CD4-positive, alpha-beta T cell (primary cell): ENCODE measurements at places on chromosomes 16 and 17.

- peaks cover 43% of the 10 kb centered on the region for H3K27me3 ChIP-seq
- no peaks in the 10 kb centered on the region for H3K36me3 ChIP-seq
- peaks cover 11% of the 10 kb centered on the region for H3K4me1 ChIP-seq
- H3K27ac ChIP-seq: no peak overlapping the region
- DNase-seq: no peak
- H3K4me3 ChIP-seq: peak overlapping the region; percentile 2
Measured at GRCh38 chr17:21376759-21377690, 868 bp downstream of the KCNJ12 start.

DNA sequence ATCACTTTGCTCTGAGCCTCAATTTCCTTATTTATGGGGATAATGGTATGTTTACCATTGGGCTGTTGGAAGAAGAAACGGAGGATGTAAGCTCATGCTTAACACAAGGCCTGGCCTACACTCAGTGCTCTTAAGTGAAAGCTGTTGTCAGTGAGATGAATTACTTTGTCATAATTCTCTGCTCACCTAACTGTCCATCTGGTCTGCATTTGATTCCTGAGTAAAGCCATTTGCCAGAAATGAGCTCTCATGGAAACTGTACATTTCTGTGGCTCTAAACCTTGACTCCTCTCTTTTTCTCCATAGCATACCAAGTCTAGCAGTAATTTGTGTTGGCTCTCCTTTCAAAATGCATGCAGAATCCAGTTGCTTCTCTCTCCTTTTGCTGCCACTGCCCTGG is 445.7 kb downstream of the UTP18 start:
- DNase-seq: no peak
- no peak overlapping the region for H3K4me3 ChIP-seq
- peaks cover 3% of the 10 kb centered on the region for H3K27me3 ChIP-seq
- no peaks in the 10 kb centered on the region for H3K4me1 ChIP-seq
- H3K36me3 ChIP-seq: no peaks in the 10 kb centered on the region

DNA sequence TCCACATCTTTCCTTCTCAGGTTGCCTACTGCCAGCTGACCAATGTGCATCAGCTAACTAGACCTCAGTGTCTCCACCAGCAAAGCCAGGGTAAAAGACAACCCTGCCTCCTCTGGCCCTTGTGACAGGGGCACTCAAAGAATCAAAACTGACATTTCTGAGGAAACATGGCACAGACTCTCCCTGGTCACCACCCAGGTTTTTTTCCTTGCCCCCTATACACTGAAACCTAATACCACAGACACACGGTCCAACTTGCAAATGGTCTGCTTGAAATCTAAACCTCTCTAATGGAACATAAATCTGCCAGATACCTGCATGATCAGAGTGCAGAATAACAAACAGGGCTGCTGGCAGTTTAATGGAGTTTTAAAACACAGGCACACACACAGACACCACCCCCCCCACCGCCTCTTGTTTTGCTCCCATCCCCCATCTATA is 19.5 kb upstream of the CORO6 start:
- no peak for DNase-seq
- H3K27ac ChIP-seq: no peak overlapping the region
- no peaks in the 10 kb centered on the region for H3K27me3 ChIP-seq

DNA sequence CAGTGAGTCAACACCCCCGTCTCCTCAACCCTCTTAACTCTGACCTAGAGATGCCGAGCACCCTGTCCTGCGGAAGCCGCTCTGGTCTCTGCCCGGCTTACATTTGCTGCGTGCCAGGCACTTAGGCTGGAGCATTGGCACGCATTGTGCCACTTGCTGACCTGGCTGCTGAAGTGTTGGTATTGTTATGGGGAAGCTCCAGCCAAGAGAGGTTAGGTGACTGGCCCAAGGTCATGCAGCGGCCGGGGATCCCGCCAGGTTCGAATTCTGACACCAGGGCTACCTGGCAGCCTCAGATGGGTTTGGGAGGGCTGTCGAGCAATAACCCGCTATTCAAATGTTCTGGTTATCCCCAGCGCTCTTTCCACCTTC is 5.0 kb upstream of the HSD17B1 start:
- H3K4me3 ChIP-seq: no peak overlapping the region
- no peak overlapping the region for H3K27ac ChIP-seq
- peaks cover 6% of the 10 kb centered on the region for H3K36me3 ChIP-seq
- peaks cover 20% of the 10 kb centered on the region for H3K4me1 ChIP-seq

DNA sequence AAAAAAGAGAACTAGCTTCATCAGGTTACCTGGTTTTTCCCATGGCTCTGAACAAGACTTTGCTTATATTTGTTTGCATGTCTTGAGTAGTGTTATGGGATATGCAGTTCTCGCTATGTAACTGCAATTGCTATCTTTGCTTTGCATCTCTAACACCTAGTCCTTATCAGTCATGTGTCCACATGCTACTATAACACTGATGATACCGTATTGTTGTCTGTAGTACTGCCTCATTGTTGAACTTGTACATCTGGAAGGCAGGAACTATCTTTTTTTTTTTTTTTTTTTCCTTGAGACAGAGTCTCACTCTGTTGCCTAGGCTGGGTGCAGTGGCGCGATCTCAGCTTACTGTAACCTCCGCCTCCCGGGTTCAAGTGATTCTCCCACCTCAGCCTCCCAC is 2.5 kb downstream of the PSME3 start:
- no peaks in the 10 kb centered on the region for H3K27me3 ChIP-seq
- H3K36me3 ChIP-seq: peaks cover 52% of the 10 kb centered on the region
- no peak overlapping the region for H3K27ac ChIP-seq
- H3K4me3 ChIP-seq: no peak overlapping the region

GRCh38 chr16:50685462-50686063 is 4.5 kb upstream of the SNX20 start:
- peak overlapping the region; percentile 79 for H3K27ac ChIP-seq
- peaks cover 65% of the 10 kb centered on the region for H3K4me1 ChIP-seq
- no peak for DNase-seq
- H3K36me3 ChIP-seq: no peaks in the 10 kb centered on the region
- no peaks in the 10 kb centered on the region for H3K27me3 ChIP-seq

- H3K4me1 ChIP-seq: peaks cover 5% of the 10 kb centered on the region
- H3K27me3 ChIP-seq: no peaks in the 10 kb centered on the region
- no peak overlapping the region for H3K27ac ChIP-seq
- peak; percentile 28 for DNase-seq
- H3K36me3 ChIP-seq: peaks cover 78% of the 10 kb centered on the region
Measured at GRCh38 chr17:66691644-66692420, 143.1 kb upstream of the CACNG5 start.

DNA sequence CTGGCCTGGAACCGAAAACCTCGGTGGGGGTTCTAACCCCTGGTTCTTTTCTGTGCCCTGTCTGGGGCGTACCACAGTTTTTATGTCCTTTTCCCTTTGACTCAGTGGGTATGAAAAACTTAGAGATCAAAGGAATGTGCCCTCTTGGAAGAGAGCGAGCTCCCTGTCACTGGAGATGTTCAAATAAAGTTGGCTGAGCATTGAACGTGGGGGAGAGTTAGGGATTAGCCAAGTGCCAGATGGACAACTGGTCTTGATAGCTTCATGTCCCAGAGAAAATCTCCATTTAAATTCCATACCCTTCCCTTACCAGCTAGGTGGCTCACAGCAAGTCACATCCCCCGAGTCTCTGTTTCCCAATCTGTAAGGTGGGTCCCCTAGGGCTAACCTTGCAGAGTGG is 9.5 kb downstream of the ADGRG1 start:
- H3K27me3 ChIP-seq: no peaks in the 10 kb centered on the region
- no peak overlapping the region for H3K27ac ChIP-seq

DNA sequence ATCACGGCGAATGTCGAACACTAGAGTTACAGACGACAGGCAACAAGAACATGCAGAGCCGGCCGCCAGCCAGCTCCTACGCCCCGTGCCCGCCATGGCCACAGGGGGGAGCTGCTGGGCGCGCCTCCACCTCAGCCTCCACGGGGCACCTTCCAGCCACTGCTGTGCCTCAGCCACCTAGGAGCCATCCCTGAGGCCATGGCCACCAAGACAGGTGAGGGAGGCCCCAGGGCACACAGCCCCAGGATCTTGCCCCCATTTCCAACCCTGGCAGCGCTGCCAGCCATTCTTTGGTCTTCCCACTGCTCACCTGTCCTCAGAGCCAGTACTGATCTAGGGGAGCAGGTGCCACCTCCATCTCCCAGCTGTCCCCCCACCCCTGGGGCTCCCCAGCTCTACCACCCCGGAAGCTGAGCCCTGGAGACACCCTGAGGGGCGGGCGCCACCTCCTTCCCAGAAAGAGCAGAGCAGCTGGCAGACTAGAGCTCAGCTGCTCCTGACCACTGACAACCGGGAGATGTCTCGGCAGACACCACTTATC is 11.8 kb downstream of the GNPTG start:
- peaks cover 65% of the 10 kb centered on the region for H3K36me3 ChIP-seq
- H3K4me3 ChIP-seq: no peak overlapping the region

GRCh38 chr17:78129351-78130089 is 965 bp upstream of the TMC6 start:
- DNase-seq: no peak
- no peaks in the 10 kb centered on the region for H3K27me3 ChIP-seq
- H3K4me3 ChIP-seq: peak overlapping the region; percentile 94
- peak overlapping the region; percentile 75 for H3K27ac ChIP-seq

- no peak overlapping the region for H3K4me3 ChIP-seq
- H3K27me3 ChIP-seq: no peaks in the 10 kb centered on the region
- no peak overlapping the region for H3K27ac ChIP-seq
- DNase-seq: no peak
- no peaks in the 10 kb centered on the region for H3K36me3 ChIP-seq
Measured at GRCh38 chr16:48008011-48008525, 147.7 kb downstream of the ABCC12 start.

- no peaks in the 10 kb centered on the region for H3K36me3 ChIP-seq
- H3K4me3 ChIP-seq: no peak overlapping the region
- peaks cover 6% of the 10 kb centered on the region for H3K4me1 ChIP-seq
- H3K27me3 ChIP-seq: peaks cover 36% of the 10 kb centered on the region
Measured at GRCh38 chr16:88384222-88385111, 1.7 kb downstream of the ZNF469 start.

DNA sequence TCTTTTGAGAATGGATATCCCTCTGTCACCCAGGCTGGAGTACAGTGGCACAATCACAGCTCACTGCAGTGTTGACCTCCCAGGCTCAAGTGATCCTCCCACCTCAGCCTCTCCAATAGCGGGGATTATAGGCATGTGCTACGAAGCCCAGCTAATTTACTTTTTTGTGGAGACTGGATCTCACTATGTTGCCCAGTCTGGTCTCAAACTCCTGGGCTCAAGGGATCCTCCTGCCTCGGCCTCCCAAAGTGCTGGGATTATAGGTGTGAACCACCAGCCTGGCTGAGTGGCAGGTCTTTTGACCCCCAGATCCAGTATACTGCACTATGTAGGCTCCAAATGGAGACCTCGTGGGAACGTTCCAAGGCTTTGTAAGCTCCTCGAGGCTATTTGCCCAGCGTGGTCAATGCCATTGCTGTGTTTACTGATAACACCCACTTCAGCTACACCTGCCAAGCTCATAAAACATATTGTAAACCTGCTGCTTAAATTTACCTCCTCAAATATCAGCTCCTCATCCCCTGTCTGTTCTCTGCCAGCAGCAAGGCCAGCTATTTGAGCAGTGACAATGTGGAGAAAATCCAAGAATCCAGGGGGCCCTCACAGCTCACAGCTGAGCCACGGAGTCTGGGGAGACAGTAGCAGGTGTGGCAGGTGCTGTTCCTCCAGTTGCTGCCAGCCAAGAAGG is 16.2 kb upstream of the KIFC3 start:
- H3K4me3 ChIP-seq: no peak overlapping the region
- no peaks in the 10 kb centered on the region for H3K27me3 ChIP-seq
- DNase-seq: no peak
- no peak overlapping the region for H3K27ac ChIP-seq
- H3K36me3 ChIP-seq: no peaks in the 10 kb centered on the region

- peaks cover 46% of the 10 kb centered on the region for H3K36me3 ChIP-seq
- peaks cover 24% of the 10 kb centered on the region for H3K4me1 ChIP-seq
- no peak overlapping the region for H3K4me3 ChIP-seq
- peak overlapping the region; percentile 18 for H3K27ac ChIP-seq
- DNase-seq: peak; percentile 31
- H3K27me3 ChIP-seq: no peaks in the 10 kb centered on the region
Measured at GRCh38 chr16:16025214-16025968, 76.0 kb downstream of the ABCC1 start.

GRCh38 chr17:80106176-80106575 is 4.8 kb downstream of the GAA start:
- peaks cover 15% of the 10 kb centered on the region for H3K4me1 ChIP-seq
- H3K27me3 ChIP-seq: no peaks in the 10 kb centered on the region
- H3K36me3 ChIP-seq: no peaks in the 10 kb centered on the region

DNA sequence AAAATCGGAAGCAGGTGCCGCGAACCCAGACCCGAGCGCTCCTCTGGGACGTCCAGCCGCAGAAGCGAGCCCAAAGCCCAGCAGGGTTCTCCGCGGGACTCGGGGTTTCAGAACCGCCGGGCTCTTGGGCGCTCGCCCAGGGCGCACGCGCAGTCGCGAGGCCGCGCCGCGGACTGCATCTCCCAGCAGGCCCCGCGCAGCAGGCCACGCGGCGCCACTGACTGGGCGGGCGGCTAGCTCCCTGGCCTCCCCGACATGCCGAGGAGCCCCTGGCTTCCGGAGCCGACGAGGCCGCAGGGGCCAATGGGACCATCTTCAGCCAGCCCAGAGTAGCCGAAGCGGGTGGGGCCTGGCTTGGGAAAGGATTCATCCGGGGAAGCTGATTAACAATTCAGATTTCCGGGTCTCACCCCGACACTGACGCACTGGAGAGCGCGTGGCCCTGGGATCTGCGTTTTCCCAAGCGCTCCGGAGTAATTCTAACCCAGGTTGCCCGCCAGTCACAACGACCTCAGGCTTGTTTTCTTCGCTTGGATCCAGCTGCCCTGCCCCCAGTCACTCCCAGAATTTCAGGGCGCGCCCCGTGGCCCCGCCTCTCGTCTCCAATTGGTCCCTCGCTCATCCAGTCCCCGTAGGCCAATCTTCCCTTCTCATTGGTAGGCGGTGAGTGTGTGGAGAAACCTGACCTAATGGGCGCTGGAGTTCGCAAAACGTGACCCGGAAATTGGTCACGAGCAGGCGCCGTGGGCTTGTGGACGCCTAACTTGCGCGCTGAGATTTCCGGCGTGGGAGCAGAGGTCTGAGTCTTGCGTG is at the start of gene ZNF263:
TSS of gene ZNF263 (plus strand) at position 762 of the 813 bp plus-strand sequence. CDS start 328 bp downstream, outside the sequence.
- H3K27me3 ChIP-seq: no peaks in the 10 kb centered on the region
- peaks cover 39% of the 10 kb centered on the region for H3K4me1 ChIP-seq
- peak within 1 kb of the TSS; percentile 89 for H3K27ac ChIP-seq
- DNase-seq: peak; percentile 93
- peak within 1 kb of the TSS; percentile 93 for H3K4me3 ChIP-seq

DNA sequence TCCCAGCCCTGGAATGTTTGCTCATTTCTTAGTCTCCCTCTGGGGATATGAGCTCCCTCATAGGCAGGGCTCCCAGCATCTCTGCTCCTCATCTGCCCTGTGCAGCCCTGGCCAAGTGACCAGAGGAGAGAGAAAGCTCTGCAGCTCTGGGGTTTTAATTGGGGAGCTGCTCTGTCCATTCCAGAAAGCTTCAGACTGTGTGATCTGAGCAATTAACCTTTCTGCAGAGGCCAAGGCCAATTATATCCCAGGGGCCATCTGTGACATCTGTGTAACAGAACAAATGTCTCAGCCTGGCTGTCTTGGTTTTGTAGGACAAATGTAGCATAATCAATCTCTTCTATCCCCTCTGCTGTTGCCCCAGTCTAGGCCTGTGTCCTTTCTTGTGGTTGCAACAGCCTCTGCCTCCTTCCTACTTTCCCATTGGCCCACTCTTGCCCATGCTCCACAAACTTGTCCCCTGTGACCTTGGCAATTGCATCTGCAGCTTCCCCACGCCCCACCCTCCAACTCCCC is 156.0 kb downstream of the GSG1L start:
- DNase-seq: no peak
- H3K36me3 ChIP-seq: no peaks in the 10 kb centered on the region
- no peak overlapping the region for H3K27ac ChIP-seq
- peaks cover 5% of the 10 kb centered on the region for H3K27me3 ChIP-seq
- no peak overlapping the region for H3K4me3 ChIP-seq

GRCh38 chr16:85377388-85378144 is 235.6 kb upstream of the GSE1 start:
- H3K36me3 ChIP-seq: no peaks in the 10 kb centered on the region
- H3K27me3 ChIP-seq: peaks cover 11% of the 10 kb centered on the region
- DNase-seq: no peak
- no peak overlapping the region for H3K27ac ChIP-seq
- H3K4me1 ChIP-seq: no peaks in the 10 kb centered on the region
